Adrenal gland (tissue), 19 donors: ENCODE measurements at places on chromosomes 4 and X.
A peak's percentile ranks its signal among the peaks of the same experiment; 100 is the strongest.

GRCh38 chrX:115602729-115603389, 41.9 kb downstream of the PLS3 start:
- DNase-seq = no peak

DNA sequence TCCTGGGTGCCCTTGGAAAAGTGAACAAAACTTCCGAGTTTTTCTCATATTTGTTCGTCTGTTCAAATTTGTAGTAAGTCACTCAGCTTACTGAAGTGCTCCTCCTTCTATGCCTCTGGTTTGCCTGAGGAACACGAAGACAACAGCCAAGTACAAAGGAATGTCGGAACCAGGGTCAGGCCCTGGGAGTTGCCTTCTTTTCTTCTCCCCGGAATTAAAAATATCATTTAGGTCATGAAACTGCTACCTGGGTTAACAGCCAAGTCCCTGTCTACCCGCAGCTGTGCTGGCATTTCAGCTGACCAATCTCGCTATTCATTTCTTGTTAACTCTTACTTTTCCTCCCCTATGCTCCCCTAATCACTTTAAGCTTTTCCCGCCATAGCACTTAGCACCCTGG, 137.6 kb upstream of the TEX13D start:
- DNase-seq = no peak

- DNase-seq = no peak
Measured at GRCh38 chr4:14894392-14895292, 107.6 kb upstream of the CPEB2 start.

DNA sequence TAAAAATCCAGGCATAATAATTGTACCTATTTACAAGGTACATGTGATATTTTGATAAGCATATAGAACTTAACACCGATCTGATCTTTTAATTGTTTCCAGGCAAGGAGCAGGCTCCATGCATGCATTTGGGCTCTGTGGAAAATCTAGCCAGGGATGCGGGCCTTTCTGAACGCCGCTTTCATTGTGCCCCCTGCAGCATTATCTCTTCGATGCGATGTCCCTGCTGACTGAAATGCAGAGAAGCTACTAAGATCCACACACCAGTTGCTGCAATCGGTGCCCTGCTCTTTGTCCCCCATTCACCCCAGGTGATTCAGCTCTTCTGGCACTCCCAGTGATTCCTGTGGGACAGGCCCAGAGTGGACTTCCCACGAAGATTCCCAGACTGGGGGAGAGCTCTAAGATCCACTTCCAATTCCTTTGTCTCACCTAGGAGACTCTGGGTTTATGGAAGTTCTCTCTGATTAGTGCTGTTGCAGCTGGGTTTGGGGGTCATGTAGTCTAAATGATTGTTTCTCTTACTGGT, 254.3 kb upstream of the AGA start:
- DNase-seq = no peak

GRCh38 chrX:135931644-135932487, 38.4 kb downstream of the SAGE1 start:
- DNase-seq = peak; percentile 63

DNA sequence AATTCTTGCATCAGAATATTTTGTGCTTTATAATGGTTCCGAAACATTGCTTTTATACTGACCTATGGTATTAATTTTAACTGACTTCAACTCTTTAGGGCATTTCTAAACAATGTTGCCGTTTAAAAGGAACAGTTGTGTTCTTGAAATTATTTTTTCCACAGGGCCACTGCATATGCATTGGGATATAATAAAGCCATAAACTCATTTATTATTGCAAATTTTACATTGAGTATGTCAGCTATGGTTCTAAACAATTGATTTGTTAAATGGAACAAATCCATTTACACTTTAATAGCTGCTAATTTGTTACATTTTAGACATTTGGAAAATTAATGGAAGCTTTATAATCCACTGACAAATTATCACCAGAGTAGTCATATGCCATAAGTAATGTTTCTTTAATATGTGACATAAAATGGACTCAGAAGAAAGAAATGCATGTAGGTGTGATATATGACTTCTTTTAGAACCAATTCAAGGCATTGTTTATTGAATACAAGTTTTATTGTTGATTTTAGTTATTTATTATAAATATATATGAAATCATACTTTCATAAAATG, 553.3 kb downstream of the TLL1 start:
- DNase-seq = no peak

DNA sequence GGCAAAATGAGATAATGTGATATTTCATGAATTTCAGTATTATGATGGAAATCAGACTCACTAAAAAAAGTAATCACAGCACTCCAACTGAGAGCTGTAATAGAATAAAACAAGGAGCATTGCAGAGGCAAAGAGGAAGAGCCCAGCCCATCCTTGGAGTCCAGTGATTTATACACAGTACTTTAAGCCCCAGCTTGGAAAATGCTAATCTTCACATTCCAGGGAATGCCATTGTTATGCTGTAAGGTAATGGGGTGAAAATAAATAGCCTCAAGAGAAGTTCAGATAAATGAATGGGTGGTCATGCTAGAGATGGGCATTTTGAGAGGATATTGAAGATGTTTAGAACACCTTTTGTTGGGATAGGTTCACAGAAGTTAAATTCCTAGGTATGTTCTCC, 190.3 kb upstream of the TAPT1 start:
- DNase-seq = no peak

GRCh38 chr4:51831133-51831532, 11.8 kb upstream of the DCUN1D4 start:
- DNase-seq = peak; percentile 73

DNA sequence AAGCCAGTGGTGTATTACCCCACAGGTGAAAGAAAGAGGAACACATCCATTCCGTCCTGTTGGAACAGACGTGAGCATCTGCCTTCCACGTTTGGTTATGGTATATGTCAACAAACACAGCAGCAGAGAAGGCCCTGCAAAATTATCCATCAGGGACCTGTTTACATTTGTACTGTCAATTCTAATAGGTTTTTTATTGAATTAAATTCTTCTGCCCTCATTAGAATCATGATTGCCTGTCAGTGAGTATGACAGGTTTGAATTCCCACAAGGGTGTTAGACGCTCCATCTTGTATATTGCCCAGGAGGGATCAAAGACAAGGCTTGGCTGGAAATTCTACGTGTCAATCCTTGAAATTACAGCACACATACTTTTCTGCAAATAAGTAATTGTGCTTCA, 339.9 kb upstream of the NOCT start:
- DNase-seq = no peak

DNA sequence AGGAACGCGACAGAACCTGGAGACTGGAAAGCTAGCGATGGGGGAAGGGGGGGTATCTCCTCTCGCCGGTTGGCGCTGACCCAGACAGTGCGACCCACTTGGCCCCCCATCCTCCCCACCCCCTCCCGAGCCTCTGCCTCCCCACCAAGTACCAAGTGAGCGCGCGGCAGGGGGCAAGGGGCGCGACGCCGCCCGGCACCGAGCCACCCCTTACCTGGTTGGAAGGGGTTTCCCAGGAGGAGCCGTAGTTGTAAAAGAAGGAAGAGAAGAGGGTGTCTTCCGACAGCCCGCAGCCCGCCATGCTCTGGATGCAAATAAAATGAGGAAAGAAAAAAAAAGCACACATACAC, 112.2 kb downstream of the DHX15 start:
- no peak for DNase-seq

DNA sequence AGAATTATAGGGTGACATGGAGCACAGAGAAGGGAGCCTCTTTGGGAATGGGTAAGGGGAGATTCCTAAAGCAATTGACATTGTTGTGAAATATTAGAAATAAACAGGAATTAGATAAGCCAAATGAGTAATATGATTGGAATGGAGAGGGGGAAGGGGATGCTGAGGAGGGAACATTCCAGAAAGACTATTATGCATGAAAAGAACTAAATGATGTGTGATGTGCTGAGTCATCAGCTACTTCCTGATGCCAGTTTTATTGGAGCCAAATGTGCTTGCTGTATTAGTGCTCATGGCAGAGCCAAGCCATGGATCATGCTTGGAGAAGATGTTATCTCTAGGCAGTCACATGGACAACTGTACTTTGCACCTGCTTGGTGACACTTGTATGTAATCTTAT, 189.0 kb upstream of the HCCS start:
- no peak for DNase-seq

DNA sequence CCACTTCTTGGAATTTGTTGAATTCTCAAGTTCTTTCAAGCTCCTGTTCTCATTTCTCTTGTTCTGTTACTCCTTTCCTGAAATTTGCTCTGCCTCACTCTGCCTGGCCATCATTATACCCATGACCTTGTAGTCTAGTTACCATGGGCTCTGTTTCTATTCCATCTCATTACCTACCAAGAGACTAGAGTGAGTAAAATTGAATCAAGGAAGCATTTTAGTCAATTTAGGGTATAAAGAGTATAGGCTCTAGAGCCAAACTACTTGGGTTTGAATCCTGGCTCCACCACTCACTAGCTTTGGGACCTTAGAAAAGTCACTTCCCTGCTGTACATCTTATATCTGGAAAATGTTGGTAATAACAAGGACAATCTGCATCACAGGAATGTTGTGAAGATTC, 2.2 kb downstream of the ALAS2 start:
- no peak for DNase-seq

- no peak for DNase-seq
Measured at GRCh38 chrX:41353985-41354384, 20.0 kb downstream of the DDX3X start.

DNA sequence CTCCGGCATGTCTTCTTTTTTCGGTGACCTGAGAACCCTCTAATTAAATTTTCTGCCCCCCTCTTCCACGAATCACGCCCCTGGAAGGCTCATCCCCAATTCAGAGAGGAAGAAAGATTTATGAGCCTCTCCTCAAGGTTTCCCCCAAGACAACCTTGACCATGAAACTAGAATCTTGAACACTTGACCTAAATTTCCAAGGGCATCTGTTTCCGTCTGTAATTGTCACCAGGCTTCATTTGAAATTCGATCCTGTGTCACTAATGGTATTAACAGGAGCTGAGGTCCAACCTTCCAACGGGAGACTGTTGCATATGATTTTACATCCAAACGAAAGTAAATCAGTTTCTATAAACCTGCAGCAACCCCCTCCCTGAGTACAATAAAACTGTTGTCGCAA, 139.9 kb upstream of the ZIC3 start:
- no peak for DNase-seq
